CD4-positive, alpha-beta memory T cell (primary cell): ENCODE measurements at places on chromosomes 3 and 15. TPM values are rescaled to one million over a fixed set of nuclear protein-coding genes. Genes with fewer than 3 reads are reported as not detected.

DNA sequence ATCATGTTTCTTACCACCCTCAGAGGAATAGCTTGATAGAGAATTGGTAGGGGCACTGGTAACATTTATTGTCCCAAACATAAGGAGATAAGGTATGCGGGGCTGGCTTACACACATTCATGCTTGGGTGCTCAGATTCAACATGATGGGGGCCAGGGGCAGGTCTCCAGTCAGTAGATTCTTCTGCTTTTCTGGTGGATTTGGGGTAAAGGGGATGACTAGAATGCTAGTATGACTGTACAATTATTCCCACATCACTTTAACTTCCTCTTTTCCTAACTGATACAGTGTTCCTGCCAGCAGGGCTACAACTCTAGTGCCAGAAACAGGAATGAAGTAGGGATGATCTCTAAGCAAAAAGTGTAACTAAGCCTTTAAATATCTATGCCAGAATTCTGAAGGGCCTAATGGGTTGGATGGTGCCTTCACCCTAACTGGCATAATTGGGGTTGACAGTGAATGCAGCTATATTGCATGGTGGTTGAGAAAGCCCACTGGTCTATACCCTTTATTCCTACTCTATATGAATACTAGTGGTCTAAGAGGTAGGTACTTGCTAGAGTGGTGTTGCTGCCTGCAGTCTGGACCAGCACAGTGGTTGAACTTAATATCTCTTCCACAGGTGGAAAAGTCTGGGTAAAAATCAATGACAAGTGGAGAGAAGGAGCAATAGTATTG, 117.4 kb downstream of the IL12A start:
- no peak for DNase-seq
- no peak overlapping the region for H3K27ac ChIP-seq
- no peaks in the 10 kb centered on the region for H3K27me3 ChIP-seq
- H3K4me1 ChIP-seq, result no peaks in the 10 kb centered on the region
- no peak overlapping the region for H3K4me3 ChIP-seq
- no peaks in the 10 kb centered on the region for H3K36me3 ChIP-seq

The OR5K2 gene
- not detected for total RNA-seq

The HACD3 gene
- 23.8 TPM for total RNA-seq

DNA sequence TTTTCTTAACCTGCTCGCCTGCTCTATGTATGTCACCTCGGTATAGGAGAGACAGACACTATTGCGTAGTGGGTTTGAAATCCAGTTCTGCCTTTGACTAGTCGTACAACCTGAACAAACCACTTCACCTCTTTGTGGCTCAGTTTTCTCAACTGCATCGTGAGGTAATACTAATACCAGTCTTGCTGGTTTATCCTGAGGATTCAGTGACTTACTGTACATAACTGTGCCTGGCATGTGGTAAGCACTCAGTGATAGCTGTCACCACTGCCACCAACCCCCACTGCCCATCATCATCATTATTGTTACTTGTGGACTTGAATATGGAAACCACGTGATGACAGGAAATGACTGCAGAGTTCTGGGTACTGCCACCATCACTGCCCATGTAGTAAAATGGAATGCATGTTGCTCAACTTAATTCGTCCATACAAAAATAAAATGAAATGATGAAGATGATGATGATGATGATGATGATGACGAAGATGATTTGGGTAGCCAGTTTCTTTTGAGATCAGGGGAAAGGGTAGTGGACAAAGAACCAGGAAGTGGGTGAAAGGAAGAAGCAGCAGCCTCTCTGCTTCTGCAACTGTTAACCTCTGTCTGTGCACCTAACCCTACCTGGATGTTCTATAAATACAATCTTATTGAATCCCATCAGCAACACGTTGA, 228.1 kb downstream of the FEZF2 start:
- no peaks in the 10 kb centered on the region for H3K27me3 ChIP-seq
- no peak for DNase-seq
- no peaks in the 10 kb centered on the region for H3K36me3 ChIP-seq
- no peaks in the 10 kb centered on the region for H3K4me1 ChIP-seq

GRCh38 chr15:63820210-63820609, 13.5 kb downstream of the HERC1 start:
- peaks cover 82% of the 10 kb centered on the region for H3K4me1 ChIP-seq
- no peaks in the 10 kb centered on the region for H3K36me3 ChIP-seq
- H3K27me3 ChIP-seq, result no peaks in the 10 kb centered on the region
- no peak overlapping the region for H3K27ac ChIP-seq
- no peak for DNase-seq

The SELENOS gene
- 53.8 TPM for total RNA-seq

The ARL14 gene
- not detected for total RNA-seq

- H3K36me3 ChIP-seq, result no peaks in the 10 kb centered on the region
- H3K4me1 ChIP-seq, result peaks cover 23% of the 10 kb centered on the region
- no peak overlapping the region for H3K27ac ChIP-seq
- H3K27me3 ChIP-seq, result no peaks in the 10 kb centered on the region
- no peak for DNase-seq
Observed at GRCh38 chr3:13188181-13188779, 115.1 kb upstream of the IQSEC1 start.

The SLC38A3 gene
- total RNA-seq, result not detected

DNA sequence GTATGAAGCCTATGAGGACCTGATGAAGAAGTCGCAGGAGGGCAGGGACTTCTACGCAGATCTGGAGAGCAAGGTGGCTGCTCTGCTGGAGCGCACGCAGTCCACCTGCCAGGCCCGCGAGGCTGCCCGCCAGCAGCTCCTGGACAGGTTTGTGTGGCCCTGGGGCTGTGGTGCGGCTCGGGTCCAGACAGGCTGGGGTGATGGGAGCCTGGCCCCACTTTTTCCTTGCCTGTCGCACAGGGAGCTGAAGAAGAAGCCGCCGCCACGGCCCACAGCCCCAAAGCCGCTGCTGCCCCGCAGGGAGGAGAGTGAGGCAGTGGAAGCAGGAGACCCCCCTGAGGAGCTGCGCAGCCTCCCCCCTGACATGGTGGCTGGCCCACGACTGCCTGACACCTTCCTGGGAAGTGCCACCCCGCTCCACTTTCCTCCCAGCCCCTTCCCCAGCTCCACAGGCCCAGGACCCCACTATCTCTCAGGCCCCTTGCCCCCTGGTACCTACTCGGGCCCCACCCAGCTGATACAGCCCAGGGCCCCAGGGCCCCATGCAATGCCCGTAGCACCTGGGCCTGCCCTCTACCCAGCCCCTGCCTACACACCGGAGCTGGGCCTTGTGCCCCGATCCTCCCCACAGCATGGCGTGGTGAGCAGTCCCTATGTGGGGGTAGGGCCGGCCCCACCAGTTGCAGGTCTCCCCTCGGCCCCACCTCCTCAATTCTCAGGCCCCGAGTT, 29.0 kb downstream of the PTPN23 start:
- H3K27me3 ChIP-seq, result no peaks in the 10 kb centered on the region
- H3K4me1 ChIP-seq, result no peaks in the 10 kb centered on the region
- peaks cover 65% of the 10 kb centered on the region for H3K36me3 ChIP-seq
- no peak for DNase-seq
- H3K4me3 ChIP-seq, result no peak overlapping the region
- H3K27ac ChIP-seq, result no peak overlapping the region

The ARPIN gene
- total RNA-seq, result 0.11 TPM

GRCh38 chr3:169501061-169501460, 162.5 kb downstream of the MECOM start:
- no peak overlapping the region for H3K27ac ChIP-seq
- no peak for DNase-seq
- no peak overlapping the region for H3K4me3 ChIP-seq
- H3K36me3 ChIP-seq, result no peaks in the 10 kb centered on the region
- no peaks in the 10 kb centered on the region for H3K27me3 ChIP-seq
- no peaks in the 10 kb centered on the region for H3K4me1 ChIP-seq

The DAPK2 gene
- total RNA-seq, result 2.3 TPM

DNA sequence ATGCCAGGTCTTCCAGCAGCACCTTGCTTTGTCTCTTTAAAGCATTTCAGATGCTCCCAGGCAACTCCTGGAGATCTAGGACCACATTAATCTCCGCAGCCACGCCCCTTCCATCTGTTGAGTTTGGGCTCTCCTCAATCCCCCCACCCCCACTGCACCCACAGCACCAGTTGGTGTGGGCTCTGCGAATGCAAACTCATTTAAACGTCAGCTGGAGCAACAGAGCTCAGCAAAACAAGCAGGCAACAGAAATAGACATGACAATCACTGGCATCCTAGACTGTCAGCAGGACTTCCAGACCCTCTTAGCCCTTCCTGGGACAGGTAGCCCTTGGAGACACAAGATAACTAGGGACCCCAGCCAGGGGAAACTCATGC, 106.9 kb downstream of the LSM3 start:
- H3K4me3 ChIP-seq, result no peak overlapping the region
- no peaks in the 10 kb centered on the region for H3K27me3 ChIP-seq
- no peak overlapping the region for H3K27ac ChIP-seq
- no peaks in the 10 kb centered on the region for H3K4me1 ChIP-seq
- no peak for DNase-seq
- H3K36me3 ChIP-seq, result no peaks in the 10 kb centered on the region

The CCDC54 gene
- total RNA-seq, result not detected

GRCh38 chr3:124277144-124277890, 285.4 kb upstream of the ROPN1 start:
- H3K4me1 ChIP-seq, result no peaks in the 10 kb centered on the region
- H3K27ac ChIP-seq, result no peak overlapping the region
- H3K4me3 ChIP-seq, result no peak overlapping the region
- no peak for DNase-seq
- no peaks in the 10 kb centered on the region for H3K27me3 ChIP-seq

- no peak for DNase-seq
- no peak overlapping the region for H3K27ac ChIP-seq
- no peaks in the 10 kb centered on the region for H3K27me3 ChIP-seq
- H3K36me3 ChIP-seq, result no peaks in the 10 kb centered on the region
Observed at GRCh38 chr15:40345867-40346578, 4.8 kb upstream of the PHGR1 start.

- H3K27me3 ChIP-seq, result no peaks in the 10 kb centered on the region
- H3K36me3 ChIP-seq, result no peaks in the 10 kb centered on the region
- H3K4me1 ChIP-seq, result no peaks in the 10 kb centered on the region
- no peak overlapping the region for H3K4me3 ChIP-seq
- no peak overlapping the region for H3K27ac ChIP-seq
Observed at GRCh38 chr3:24981309-24981708, 446.8 kb upstream of the RARB start.

The SMCO1 gene
- not detected for total RNA-seq
